ENCODE measurements at places on chromosomes 13 and 19.

DNA sequence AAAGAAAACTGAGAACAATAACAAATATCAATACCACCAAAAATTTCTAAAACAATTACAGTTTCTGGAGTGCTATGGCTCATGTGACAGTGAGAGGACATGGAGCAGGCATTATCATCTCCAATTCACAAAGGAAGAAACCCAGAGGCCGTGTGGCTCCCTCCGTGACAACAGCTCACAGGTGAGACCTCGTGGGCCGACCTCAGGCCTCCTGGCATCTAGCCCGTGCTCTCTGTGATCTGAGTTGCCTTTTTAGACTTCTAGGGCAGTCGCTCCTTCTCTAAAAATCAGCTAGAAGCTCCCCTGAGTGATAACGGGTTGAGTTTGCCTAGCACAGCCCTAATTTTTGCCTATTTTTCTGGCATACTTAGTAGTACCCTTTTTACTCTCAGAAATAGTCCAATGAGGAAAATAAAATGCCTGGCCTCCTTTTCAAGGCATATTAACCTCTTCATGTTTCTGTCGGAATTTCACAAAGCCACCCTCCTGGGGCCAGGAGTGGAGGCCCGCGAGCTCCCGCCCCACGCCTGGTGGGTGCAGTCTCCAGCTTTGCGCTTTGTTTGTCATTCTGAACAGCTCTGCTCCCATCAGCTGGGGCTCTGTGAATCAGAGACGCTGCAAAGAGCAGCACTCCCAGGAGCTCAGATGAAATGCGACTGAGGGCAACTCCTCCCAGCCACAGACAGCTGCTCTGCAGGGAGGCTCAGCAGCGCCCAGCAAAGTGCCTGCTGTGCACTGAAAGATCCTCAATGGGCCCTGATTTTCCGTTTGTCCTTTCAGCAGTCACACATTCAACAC lies 292.5 kb downstream of the UQCRFS1 start:
- no peak for DNase-seq

GRCh38 chr19:46697204-46697960 lies 19.5 kb downstream of the PRKD2 start:
- DNase-seq: no peak

DNA sequence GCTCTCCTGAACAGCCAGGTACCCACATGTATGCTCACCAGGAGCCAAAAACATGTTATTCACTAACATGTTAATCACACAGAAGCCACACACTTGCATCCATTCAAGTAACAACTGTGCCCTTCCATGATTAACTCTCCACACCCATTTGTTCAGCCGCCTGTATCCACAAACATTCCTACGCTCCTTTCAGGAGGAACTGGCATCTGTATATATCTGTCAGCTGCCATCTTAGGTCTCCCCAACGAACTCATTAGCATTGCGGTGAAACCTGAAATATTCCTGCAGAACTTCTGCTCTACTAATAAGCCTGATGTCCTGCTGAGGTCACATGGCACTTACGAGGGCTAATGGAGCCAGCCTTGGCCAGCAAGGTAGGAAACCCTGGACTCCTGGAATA lies 33.0 kb downstream of the OLFM2 start:
- DNase-seq: no peak

- DNase-seq: no peak
Measured at GRCh38 chr13:45630791-45631190, 15.3 kb upstream of the ERICH6B start.

DNA sequence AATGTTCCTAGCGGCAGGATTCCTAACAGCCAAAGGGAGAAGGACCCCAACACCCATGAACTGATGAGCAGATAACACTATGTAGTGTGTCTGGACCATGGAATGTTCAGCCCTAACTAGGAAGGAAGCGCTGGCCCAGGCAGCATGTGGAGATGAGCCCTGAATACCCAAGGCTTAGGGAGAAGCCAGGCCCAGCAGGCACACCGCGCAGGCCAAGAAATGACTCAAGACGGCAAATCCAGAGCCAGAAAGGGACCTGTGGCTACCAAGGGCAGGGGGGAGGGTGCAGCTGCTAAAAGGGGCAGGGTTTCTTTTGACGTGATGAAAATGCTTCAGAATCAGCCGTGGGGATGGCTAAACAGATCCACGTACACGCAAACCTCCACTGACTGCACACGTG lies 20.7 kb upstream of the TINCR start:
- no peak for DNase-seq

DNA sequence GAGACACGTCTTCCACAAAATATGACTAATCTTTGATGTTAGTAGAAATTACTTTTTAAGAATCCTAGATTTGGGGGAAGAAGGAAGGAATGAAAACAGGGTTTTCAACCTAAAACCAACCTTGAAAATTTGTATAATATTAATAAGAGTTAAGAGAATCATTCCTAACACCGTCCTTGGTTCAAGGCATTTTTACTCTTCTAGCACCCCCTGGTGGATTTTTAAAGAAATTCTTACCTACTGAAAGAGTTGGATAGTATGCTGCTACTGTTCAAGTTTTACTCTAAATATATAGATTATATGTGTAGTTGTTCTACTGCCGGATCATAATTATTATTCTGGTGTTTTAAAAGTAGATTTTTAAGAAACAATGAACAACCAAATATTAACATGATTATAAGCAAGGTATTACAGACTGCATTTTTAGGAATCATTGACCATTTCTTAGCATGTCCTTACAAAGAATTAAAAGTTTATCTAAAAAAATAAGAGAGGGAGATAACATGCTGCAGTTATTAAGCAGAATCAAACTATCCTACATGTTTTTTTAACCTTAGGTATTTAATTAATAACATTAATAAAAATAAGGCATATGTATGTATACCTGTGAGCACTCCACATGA lies 7.4 kb upstream of the SLITRK6 start:
- DNase-seq: no peak

GRCh38 chr13:113157206-113157928 lies 1.1 kb upstream of the PROZ start:
- no peak for DNase-seq

- DNase-seq: no peak
Measured at GRCh38 chr13:114256547-114256946, 21.9 kb downstream of the CDC16 start.

DNA sequence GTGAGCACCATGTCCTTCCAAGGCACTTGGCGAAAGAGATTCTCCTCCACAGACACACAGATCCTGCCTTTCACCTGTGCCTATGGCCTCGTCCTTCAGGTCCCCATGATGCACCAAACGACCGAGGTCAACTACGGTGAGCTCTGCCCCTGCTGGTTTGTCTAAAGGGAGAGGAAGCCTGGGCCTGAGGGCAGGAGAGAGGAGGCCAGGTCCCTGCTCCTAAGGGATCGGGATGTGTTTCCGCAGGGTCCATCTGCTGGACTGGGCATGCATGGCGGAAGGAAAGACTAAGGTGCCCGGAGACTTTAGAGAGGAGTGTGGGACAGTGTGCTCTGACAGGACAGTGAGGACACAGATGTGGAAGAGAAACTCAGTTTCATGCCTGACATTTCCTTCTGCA lies 7.6 kb downstream of the SERPINE3 start:
- no peak for DNase-seq

DNA sequence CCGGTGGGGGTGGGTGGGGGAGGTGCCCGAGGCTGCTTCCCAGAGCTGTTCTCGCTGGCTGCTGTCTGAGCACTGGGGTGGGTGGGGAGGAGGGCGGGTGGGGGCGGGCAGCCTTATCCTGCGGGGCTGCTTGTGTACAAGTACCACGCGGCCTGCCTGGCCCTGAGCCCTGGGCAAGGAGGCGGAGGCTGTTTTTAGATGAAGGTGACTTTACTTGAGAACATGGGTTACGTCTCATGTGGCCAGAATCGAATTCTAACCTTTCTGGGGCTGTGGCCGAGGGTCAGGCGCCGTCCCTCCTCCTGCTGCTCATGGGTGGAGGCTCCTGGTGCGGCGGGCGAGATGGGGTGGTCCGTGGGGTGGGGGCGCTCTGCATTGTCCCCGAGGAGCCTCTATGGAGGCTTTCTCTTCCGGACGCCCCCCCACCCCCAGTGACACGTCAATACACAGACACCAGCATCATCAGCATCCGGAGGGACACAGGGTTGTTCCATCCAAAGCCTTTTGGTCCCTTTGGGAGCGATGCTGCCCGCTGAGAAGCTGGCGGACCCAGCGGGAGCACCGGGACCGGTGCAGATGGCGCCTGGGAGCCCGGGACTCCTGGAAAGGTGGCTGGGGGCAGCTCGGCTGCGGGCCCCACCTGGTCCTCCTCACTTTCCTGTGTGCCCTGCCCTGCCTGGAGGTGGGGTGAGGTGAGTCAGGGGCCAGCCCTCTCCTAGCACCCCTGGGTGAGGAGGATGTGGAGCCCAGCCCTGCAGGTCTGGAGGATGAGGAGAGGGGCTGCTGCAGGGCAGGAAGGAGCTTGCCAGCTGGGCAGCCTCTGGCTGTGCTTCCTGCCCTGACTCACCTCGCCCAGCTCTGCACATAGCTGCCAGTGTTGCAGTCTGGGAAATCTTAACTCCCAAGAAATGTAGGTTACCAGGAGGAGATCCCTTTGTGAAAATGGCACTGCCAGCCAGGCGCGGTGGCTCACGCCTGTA lies 3.4 kb downstream of the BSG start:
- no peak for DNase-seq

- DNase-seq: no peak
Measured at GRCh38 chr13:29336356-29336755, 259.1 kb downstream of the SLC7A1 start.

DNA sequence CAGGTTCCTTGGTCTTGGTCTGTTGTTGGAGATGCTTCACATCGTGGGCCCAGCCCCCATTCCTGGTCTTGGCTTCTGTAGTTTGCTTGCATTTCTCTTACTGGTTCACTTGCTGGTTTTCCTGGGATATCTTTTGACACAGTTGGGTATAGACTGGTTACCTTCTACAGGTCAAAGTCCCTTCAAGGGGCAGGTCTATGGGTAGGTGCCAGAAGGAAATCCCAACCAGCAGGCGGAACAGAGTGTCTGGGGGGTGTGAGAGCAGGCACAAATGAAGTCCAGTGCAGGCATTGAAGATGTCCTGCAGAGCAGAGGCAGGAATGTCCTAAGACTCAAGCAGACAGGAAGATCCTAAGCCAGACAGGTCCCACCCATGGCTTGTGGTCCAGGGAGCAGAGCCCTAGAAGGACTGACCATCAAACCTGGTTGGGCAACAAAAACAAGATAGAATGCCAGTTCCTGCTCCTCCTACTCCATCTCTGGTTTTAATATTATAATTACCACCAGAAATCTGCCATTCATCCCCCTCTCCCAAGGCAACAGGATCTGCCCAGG lies 17.7 kb upstream of the WASF3 start:
- DNase-seq: no peak

GRCh38 chr19:14116918-14117578 lies 514 bp downstream of the PRKACA start:
- no peak for DNase-seq

DNA sequence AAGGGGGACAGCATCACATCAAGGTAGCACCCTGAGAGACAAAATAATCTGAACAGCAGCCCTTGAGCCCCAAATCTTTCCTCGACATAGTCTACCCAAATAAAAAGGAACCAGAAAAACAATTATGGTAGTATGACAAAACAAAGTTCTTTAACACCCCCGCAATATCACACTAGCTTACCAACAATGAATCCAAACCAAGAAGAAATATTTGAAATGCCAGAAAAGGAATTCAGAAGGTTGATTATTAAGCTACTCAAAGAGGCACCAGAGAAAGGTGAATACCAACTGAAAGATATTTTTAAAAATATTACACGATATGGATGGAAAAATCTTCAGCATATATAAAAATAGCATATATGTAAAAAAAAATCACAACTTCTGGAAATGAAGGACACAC lies 252.9 kb upstream of the SLITRK6 start:
- DNase-seq: no peak

GRCh38 chr19:34327851-34328250 lies 37.1 kb upstream of the GPI start:
- no peak for DNase-seq

DNA sequence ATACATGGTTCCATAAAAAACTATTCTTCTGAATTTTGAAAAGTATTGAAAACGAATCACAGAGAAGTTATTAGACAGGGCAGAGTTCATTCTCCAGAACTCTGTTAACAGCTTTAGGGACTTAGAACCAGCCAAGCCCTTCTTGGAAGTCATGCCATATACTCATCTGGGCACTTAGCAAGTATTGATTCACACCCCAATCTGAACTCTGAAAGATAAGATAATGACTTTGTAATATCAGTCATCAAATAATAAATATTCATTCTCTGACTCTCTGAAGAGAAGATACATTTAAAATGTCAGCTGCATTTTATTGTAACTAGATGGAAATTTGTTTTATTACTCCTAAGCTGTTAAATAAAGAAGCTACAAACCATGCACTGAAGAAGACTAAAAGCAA lies 43.8 kb upstream of the ITM2B start:
- no peak for DNase-seq

GRCh38 chr19:39754971-39755370 lies 17.1 kb upstream of the CLC start:
- DNase-seq: no peak
